Mesothelial cell of epicardium (in vitro differentiated cells): ENCODE measurements at places on chromosomes 7 and 10. TPM values are rescaled to one million over a fixed set of nuclear protein-coding genes. Genes with fewer than 3 reads are reported as not detected.

The VWDE gene
- 23.8 to 24.7 TPM (median 24.3 TPM) in 3 replicates for total RNA-seq

The RADIL gene
- 3.3 to 4.2 TPM (median 4.0 TPM) in 3 replicates for total RNA-seq

The STRA8 gene
- total RNA-seq, result not detected in 3 replicates

GRCh38 chr7:115676080-115676479, 354.5 kb downstream of the TFEC start:
- no peaks in the 10 kb centered on the region for H3K27me3 ChIP-seq
- no peak overlapping the region for H3K27ac ChIP-seq
- peaks cover 54% of the 10 kb centered on the region for H3K4me1 ChIP-seq

GRCh38 chr10:115948465-115948864, 324.5 kb downstream of the GFRA1 start:
- no peaks in the 10 kb centered on the region for H3K27me3 ChIP-seq
- peaks cover 69% of the 10 kb centered on the region for H3K4me1 ChIP-seq
- no peak overlapping the region for H3K27ac ChIP-seq

GRCh38 chr7:84823530-84823929, 363.3 kb downstream of the SEMA3D start:
- no peak overlapping the region for H3K4me3 ChIP-seq
- no peaks in the 10 kb centered on the region for H3K27me3 ChIP-seq
- DNase-seq, result no peak
- H3K36me3 ChIP-seq, result no peaks in the 10 kb centered on the region
- peaks cover 14% of the 10 kb centered on the region for H3K4me1 ChIP-seq

DNA sequence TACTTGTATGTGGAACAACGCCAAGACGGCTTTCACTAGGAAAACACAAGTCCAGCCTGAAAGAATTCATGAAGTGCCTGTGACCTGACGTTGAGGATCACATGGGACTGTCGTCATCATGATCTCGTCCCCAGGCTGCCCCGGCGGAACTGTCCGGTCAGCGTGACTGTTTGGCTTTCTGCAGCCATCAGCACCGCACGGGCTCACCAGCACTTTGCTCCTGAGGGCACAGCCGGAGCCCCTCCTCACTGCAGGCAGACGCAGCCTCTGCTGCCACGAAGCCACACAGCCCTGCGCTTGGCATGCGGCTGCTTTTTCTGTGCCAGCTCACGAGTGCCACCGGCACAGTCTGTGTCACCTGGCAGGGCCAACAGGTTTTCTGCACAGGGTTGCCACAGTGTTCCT, 9.4 kb upstream of the GET4 start:
- H3K4me3 ChIP-seq, result no peak overlapping the region
- H3K4me1 ChIP-seq, result no peaks in the 10 kb centered on the region
- no peak for DNase-seq
- H3K27ac ChIP-seq, result no peak overlapping the region
- peaks cover 46% of the 10 kb centered on the region for H3K36me3 ChIP-seq
- H3K27me3 ChIP-seq, result no peaks in the 10 kb centered on the region

DNA sequence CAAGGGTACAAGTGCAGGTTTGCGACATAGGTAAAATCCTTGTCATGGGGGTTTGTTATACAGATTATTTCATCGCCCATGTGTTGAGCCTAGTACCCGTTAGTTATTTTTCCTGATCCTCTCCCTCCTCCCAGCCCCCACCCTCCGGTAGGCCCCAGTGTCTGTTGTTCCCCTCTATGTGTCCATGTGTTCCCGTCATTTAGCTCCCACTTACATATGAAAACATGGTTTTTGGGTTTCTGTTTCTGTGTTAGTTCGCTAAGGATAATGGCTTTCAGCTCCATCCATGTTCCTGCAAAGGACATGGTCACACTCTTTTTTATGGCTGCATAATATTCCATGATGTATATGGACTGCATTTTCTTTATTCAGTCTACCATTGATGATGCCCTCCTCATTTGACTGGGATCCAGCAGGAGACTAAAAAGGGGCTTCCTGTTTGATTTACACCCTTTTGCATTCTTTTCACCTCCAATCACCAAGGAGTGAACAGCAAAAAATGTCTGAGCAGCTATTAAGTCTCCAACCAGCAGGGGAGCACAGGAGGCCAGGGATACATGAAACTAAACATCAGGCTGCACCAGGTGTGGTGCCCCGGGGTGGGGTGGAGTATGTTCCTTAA, 188.2 kb downstream of the SKIDA1 start:
- no peak overlapping the region for H3K4me3 ChIP-seq
- H3K4me1 ChIP-seq, result peaks cover 18% of the 10 kb centered on the region
- no peak for DNase-seq
- no peaks in the 10 kb centered on the region for H3K27me3 ChIP-seq
- no peaks in the 10 kb centered on the region for H3K36me3 ChIP-seq
- peak overlapping the region; percentile 80 for H3K27ac ChIP-seq

- H3K4me3 ChIP-seq, result no peak overlapping the region
- H3K36me3 ChIP-seq, result peaks cover 28% of the 10 kb centered on the region
- DNase-seq, result no peak
- no peaks in the 10 kb centered on the region for H3K27me3 ChIP-seq
These were observed 182.1 kb downstream of the ZMYND11 start for GRCh38 chr10:317271-317769.

DNA sequence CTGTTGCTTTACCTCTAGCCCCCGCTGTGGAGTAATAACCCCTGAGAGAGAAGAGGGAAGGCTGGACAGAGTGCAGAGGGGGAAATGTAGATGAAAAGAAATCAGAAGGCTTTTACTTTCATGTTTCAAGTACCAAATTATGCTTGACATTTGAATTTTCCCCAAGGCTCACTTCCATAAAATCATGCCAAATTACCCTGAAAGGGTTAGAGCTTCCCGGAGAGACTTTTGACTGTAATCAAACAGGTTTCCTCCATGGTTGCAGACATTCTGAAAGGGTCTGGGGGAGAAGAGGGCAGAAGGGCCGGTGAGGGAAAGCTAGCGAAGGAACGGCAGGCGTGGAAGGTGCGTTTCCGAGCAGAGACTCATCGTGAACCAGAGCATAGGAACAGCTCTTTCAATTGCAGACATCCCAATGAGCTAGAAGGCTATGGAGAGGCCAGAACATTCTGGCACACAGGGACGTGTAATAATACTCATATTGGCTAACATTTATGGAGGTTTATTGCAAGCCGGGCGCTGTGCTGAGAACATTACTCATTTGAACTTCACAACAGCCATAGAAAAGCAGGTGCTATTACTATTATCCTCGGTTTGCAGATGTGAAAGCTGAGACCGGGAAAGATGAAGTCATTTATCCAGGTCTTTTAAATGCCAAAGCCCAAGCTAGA, 620.8 kb upstream of the AUTS2 start:
- peaks cover 19% of the 10 kb centered on the region for H3K4me1 ChIP-seq
- DNase-seq, result no peak
- peak overlapping the region; percentile 10 for H3K27ac ChIP-seq
- no peaks in the 10 kb centered on the region for H3K36me3 ChIP-seq
- peaks cover 1% of the 10 kb centered on the region for H3K27me3 ChIP-seq

DNA sequence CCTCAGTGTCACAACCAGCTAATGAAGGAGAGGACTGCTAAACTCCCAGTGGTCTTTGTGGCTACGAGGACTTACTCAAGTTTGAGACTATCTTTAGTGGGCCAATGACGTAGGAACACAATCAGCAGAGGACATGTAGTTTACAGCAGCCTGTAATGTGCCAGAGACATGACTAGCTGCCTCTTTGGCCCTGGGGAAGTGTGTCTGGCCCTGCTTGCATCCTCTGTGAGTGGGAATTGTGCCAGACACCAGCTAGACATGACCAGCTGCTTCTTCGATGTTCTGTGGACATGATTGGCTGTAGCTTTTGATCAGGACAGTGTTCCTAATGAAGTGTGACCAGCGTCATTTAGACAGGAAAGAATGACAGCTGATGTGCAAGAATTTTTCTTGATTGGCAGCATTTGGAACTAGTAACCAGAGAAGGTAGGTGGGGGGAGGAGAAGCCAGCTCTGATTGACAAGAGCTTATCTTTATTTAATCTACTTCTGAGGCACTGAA, 141.7 kb downstream of the AUTS2 start:
- H3K27ac ChIP-seq, result no peak overlapping the region
- H3K4me3 ChIP-seq, result no peak overlapping the region
- H3K27me3 ChIP-seq, result no peaks in the 10 kb centered on the region
- H3K36me3 ChIP-seq, result no peaks in the 10 kb centered on the region

- H3K4me3 ChIP-seq, result no peak overlapping the region
- H3K36me3 ChIP-seq, result no peaks in the 10 kb centered on the region
- H3K27ac ChIP-seq, result no peak overlapping the region
- H3K4me1 ChIP-seq, result peaks cover 15% of the 10 kb centered on the region
- H3K27me3 ChIP-seq, result peaks cover 59% of the 10 kb centered on the region
These were observed 252.6 kb downstream of the CELF2 start for GRCh38 chr10:11270135-11270857.

GRCh38 chr7:80253653-80254052, 119.0 kb downstream of the GNAI1 start:
- DNase-seq, result no peak
- H3K4me1 ChIP-seq, result peaks cover 23% of the 10 kb centered on the region
- H3K4me3 ChIP-seq, result no peak overlapping the region

DNA sequence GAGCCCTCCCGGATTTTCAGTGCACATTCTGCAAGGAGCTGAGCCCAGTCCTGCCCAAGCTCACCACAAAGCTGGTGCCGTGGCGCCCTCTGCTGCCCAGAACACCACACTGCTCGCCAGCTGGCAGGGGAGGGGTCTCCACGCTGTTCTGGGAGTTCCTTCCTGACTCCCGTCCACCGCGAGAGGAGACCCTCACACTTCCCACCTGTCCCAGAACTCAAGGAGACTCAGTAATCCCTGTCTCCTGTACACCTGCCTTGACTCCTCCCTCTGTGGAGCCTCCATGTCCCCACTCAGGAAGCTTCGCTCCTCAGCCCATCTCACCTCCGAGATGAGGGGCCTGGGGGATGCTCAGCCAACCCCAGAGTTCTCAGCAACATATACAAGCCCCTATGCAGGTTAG, 11.3 kb downstream of the C10orf105 start:
- H3K4me1 ChIP-seq, result peaks cover 13% of the 10 kb centered on the region
- H3K27ac ChIP-seq, result no peak overlapping the region

GRCh38 chr7:47474937-47475879, 106.7 kb downstream of the TNS3 start:
- peak overlapping the region; percentile 56 for H3K27ac ChIP-seq
- no peak for DNase-seq
- H3K4me3 ChIP-seq, result no peak overlapping the region
- H3K36me3 ChIP-seq, result peaks cover 7% of the 10 kb centered on the region
- no peaks in the 10 kb centered on the region for H3K27me3 ChIP-seq

DNA sequence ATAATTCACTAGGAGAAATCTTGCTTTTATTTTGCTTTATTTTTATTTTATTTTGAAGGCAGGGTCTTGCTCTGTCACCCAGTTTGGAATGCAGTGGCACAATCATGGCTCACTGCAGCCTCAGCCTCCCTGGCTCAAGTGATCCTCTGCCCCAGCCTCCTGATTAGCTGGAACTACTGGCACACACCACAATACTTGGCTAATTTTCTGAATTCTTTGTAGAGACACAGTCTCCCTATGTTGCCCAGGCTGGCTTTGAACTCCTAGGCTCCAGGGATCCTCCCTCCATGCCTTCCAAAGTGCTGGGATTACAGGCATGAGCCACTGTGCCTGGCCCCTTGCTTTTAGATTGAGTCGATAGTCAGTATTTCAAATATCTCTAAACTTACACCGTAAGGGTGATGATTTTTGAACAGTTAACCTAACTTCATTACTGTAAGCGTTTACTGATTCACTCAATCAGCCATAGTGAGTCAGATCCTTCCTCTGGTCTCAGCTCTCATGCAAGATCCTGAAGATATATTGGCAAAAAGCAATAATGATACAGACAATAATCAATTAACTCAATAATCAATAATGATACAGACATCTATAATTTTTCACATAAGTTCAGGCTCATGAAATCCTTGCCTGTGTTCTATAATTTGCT, 239.5 kb downstream of the KIAA1217 start:
- H3K27me3 ChIP-seq, result no peaks in the 10 kb centered on the region
- H3K36me3 ChIP-seq, result peaks cover 39% of the 10 kb centered on the region
- no peak for DNase-seq

DNA sequence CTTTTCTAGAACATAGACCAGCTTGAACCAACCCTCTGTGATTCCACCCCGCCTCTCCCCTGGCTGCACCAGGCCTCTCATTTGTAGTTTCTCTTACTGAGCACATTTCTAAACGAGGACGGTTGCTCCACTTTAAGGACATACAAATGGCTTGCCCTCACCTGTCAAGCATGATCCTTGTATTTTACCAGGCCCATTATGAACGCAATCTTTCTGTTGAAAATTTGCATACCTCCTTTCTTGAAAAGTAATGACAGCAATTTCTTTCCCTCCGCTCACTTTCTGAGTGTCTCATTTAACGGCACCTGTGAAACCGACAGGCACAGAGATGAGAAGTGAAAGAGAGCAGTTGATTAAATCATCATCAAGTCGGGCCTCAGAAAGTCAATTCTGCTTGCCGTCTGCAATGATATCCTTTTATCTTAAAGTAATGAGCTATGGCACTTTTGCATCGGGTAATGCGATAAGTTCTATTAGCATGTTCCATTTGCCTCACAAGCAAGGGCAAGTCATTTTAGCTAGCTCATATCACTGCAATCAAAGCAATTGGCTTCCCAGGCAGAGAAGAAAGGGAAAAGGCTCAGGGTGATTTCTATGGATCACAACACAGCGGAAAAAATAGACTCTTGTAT, 705.6 kb upstream of the GALNT17 start:
- no peak for DNase-seq
- H3K27ac ChIP-seq, result no peak overlapping the region
- no peaks in the 10 kb centered on the region for H3K27me3 ChIP-seq
- no peaks in the 10 kb centered on the region for H3K4me1 ChIP-seq

DNA sequence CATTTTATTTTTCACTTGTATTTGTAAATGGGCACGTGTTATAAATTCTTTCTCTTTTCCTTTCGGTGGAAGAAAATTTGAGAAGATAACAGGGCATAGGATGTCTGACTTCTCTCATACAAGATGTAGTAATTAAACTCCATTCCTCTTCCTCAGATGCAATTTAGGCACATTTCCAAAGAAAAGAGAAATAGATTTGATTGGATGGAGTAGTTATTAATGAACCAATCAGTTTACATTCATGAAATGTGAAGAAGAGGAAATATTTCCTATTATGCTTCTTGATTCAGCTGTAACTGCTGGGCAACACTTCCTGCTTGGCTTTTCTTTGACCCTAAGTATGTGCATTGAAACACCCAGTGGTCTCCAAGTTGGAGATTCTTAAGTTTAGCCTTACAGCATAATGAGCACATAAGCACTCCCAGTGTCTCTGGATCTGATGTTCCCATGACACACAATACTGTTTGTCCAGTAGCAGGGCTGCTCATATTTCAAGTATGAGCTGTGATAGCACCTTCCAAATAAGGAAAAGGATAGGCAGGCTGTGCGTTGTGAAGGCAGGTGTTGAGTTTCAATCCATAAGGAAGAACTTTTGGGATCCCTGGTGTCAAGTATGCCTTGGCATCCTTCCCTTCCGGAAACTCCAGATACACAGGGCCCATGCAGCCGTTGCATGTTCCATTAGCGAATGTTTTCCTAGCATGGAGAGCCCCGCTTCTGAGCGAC, 33.4 kb upstream of the COBL start:
- H3K4me3 ChIP-seq, result no peak overlapping the region
- DNase-seq, result no peak
- peaks cover 6% of the 10 kb centered on the region for H3K27me3 ChIP-seq
- peaks cover 4% of the 10 kb centered on the region for H3K4me1 ChIP-seq

GRCh38 chr10:69160809-69161241, 19.2 kb upstream of the SUPV3L1 start:
- no peak overlapping the region for H3K4me3 ChIP-seq
- H3K36me3 ChIP-seq, result peaks cover 11% of the 10 kb centered on the region
- DNase-seq, result no peak
- no peak overlapping the region for H3K27ac ChIP-seq

GRCh38 chr10:36313142-36313541, 671.0 kb upstream of the FZD8 start:
- no peaks in the 10 kb centered on the region for H3K4me1 ChIP-seq
- H3K27ac ChIP-seq, result no peak overlapping the region

- H3K27me3 ChIP-seq, result no peaks in the 10 kb centered on the region
- no peaks in the 10 kb centered on the region for H3K36me3 ChIP-seq
These were observed 938.7 kb upstream of the PHF14 start for GRCh38 chr7:10034843-10035556.

GRCh38 chr10:100009283-100009792, 409 bp downstream of the DNMBP start:
- H3K27me3 ChIP-seq, result no peaks in the 10 kb centered on the region
- no peaks in the 10 kb centered on the region for H3K36me3 ChIP-seq
